ACHN (cell line): ENCODE measurements at places on chromosomes 4 and X.

DNA sequence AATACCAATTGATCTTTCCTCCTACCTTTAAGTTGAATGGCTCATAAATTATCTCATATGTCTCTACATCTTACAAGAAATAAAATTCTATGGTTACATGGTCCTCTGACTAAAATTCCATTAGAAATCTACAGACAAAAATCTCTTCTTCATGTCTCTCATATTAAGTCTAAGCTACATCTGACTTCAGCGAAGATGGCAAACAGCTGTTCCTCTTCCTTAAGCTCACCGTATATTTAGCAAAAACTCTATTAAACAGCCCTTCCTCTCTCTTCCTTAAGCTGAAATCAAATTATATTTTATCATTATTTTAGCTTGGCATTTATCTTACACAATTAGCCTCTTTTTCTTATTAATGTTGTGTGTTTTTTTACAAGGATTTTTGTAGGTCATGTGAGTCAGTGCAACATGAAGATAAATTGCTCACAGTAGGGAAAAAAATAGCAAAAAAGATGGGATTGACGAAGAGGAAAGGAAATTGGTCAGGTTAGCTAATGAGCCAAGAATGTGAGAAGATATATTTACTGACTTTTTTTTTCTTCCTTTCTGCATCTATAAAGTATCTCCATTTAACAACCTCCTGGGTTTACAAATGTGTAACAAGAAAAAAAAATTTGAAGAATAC lies 2412.8 kb downstream of the ARAP2 start:
- no peak for DNase-seq

GRCh38 chrX:122004127-122004526 lies 956.7 kb downstream of the GLUD2 start:
- no peak for DNase-seq

GRCh38 chrX:13750204-13750603 lies 15.7 kb downstream of the OFD1 start:
- peak; percentile 46 for DNase-seq

- no peak for DNase-seq
Observed at GRCh38 chr4:185573651-185574199, 38.4 kb upstream of the PDLIM3 start.

DNA sequence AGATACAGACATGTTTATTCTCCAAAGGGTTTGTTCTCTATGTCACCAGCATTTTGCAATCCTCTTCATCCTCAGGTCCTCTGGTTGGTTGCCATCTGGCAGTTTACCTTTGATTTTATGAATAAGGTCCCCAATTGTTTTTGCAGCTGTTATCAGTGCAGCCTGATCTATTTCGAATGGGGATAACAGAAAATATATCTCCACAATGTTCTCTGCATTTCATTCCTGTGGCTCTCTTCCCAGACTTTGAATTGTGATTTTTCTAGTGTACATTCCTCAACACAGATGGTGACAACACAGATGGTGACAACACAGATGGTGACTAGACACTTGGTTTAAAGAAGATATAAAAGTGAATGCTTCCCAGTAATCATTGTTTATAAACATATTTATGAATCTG lies 74.1 kb downstream of the FBXO8 start:
- no peak for DNase-seq

DNA sequence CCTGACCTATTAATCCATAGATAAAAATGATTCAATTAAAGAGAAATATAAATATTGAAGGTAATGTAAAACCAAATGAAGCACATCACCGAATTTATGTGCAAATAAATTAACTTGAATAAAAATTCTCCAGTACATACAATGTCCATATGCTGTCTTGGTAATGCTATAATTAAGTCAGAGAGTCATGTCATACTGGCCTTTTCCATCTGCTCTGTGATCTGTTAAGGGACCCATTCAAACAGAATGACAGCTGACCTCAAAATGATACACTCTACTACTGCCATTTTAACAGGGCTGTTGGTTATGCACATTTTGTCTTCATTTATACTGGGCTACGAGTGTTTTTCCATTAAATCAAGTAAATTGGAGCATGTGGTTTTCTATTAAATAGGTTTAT lies 99.3 kb downstream of the TEX13A start:
- DNase-seq: no peak

- DNase-seq: no peak
Observed at GRCh38 chrX:9578083-9578779, 113.4 kb downstream of the TBL1X start.

DNA sequence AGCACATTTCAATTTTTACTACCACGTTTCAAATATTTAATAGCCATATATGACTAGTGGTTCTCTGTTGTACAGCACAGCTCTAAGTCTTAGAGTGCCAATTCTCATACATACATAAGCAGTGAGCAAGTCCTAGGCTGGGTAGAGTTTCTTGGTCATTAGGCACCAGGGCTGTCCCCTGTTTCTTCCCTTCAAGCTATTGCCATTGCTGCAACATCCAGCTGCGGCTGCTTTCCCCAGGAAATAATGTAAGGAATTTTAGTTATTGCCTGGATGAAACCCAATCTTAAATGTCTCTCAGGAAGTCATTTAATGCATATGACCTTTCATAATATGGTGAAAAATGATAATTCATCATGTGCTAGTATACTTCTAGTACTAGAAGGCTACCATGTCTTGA lies 74.1 kb upstream of the PPP3CA start:
- no peak for DNase-seq

DNA sequence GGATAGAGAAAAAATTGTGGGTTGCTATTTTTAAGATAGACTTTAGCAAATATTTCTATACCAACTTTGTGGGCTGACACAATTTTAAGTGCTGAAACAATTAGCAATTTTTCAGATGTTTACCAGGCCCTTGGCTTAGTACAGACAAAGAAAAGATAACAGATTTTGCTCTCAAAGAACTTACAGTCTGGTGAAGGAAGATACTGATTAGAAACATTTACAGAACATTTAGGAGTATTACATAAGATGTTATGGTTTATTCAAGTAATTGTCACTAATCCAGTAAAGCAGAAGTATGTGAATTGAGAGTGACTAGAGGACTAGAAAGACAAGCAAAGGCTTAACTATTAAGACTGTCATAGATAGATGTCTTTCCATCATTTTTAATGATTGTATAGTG lies 35.3 kb upstream of the NDUFC1 start:
- no peak for DNase-seq

DNA sequence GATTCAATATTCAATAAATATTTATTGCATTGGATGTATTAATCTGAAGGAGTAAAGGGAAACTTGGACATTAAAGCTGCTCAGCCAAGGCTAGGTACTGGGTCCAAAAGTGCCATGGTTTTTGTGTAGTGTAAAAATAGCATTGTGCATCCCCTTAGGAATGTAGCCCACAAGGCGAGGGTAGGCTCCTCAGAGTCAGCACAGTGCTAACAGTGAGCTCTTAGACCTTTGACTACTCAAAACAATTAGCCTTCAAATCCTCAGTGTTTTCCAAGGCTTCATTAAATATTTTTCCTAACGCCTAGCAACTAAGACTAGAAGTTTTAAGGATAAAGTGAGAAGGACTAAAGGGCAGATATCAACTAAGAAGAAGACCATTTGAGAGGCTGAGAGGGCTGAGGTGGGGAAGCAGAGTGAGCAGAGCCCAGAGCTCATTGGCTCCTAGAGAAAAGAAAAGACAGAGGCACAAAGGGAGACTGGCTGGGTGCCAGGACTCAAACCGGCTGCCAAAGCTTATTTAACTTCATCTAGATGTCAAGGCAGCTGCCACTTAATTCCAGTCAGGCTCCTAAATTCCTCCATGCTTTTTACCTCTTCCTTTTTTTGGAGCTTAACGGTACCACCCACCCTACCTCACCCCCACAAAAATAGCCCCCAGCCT lies 17.0 kb downstream of the PRKG2 start:
- no peak for DNase-seq

- DNase-seq: no peak
Observed at GRCh38 chrX:120752431-120753082, 122.7 kb upstream of the C1GALT1C1 start.

GRCh38 chr4:159205466-159205865 lies 102.6 kb downstream of the RAPGEF2 start:
- no peak for DNase-seq

- no peak for DNase-seq
Observed at GRCh38 chr4:108204518-108204917, 35.8 kb upstream of the LEF1 start.

- no peak for DNase-seq
Observed at GRCh38 chrX:66408507-66408906, 230.4 kb downstream of the EDA2R start.

DNA sequence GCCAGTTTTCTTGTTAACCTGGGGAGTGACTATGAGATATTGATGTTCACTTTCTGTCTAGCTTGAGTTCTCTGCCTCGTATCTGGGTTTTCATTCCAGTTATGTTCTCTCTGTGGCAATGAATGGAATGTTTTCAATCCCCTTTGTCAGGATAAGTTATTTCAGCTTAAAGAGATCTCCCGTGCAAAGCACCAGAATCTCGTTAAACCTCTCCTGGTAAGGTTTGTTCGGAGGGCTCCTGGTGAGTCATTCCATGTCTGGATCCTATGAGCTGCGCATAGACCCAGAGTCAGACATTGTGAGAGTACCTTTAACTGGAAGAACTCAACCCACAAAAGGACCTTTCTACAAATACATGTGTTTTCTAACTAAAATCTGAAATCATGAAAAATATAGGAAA lies 51.0 kb downstream of the KDR start:
- DNase-seq: no peak
